ENCODE measurements at places on chromosomes 6 and 20.

GRCh38 chr6:144264270-144265060 is 20.7 kb upstream of the UTRN start:
- no peak for DNase-seq

DNA sequence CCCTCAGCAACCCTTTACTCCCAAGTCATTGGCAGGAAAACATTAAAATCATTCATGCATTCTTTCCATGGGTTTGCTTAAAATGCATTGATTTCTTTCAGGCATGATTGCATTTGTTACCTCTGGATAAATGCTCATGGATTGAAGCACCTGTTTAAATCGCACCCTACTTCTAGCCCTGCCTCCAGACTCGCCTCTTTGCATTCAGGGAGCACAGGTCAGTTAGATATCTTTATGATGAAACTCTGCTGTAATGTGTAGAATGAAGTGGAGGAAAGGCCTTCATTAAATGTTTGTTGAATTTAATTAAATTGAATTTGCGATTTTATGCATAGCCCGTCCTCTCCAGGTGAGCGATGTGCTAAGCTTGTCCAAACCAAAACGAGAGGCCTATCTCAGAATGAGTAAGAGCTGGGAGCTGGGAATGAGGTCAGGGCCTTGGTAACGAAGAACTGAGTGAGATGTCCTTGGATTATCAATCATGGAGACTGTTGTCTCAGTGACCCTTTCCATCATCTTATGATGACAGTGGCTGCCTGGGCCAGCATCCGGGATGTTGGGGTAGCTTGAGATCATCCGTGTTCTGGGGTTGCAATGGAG is 210.1 kb downstream of the SYNDIG1 start:
- no peak for DNase-seq

DNA sequence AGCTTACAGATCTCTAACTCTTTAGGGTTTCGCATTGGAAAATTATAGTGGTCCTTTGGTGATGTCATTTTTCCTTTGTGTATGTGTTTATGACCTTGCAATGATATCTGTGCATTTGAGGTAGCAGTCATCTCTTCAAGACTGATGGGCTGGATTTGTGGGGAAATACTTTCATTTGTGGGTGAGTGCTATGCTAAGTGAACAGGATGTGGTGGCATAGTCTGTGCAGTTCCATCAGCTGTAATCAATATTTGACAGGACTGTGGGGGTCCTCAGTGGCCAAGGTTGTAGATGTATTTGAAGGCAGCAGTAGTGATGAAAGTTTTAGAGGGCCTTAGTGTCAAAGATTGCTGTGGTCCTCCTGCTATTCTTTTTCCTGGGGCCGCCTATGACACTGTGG is 79.5 kb downstream of the CYP39A1 start:
- no peak for DNase-seq

DNA sequence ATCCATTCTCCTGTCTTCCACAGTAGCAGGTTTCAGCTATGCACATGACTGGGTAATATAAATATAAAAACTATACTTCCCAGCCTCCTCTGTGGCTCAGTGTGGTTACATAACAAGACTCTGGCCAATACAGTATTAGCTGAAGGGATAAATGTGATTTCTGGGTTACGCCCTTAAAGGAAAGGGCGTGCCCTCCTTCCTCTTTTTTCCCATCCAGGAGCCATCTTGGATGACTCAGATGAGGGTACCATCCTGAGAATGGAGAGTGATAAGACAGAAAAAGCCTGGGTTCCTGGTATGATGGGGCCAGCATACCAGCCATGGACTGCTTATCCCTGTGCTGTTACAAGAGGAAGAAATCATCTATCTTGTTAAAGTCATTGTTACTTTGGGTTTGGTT is 123.3 kb downstream of the NFATC2 start:
- DNase-seq, result no peak

DNA sequence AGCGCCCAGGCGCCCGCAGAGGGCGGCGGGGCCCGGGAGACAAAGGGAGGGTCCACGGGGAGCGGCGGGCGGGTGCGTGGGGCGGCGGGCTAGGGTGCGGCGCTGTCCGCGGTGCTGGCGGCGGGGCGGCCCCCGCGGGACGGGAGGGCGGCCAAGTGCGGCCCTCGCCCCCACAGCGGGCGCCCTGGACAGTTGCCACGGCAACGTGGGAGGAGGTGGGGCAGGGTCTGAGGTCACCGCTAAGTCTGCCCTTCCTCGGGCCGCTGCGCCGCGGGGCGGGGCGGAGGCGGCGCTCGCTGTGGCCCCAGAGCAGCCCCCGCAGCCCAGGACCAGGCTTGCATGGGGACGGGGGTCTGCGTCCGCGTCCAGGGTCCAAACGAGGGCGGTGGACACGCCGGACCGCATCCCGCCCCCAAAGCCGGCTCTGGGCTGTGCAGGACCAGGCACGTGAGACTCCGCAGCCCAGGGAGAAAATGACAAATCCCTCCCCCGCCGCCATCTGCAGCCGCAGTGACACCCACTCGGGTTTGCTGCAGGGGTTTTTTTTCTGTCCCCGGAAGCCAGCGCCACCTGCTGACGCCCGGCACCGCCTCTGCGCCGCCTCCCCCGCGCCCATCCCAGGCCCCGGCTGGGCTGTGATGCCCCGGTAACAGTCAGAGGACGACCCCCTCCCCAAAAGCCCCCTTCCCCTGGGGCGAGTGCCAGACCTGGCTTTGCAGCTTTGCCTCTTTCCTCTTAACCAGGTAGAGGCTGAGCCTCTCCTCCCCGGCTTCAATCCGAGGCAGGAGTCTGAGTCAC is 36.8 kb downstream of the YTHDF1 start:
- DNase-seq, result no peak

DNA sequence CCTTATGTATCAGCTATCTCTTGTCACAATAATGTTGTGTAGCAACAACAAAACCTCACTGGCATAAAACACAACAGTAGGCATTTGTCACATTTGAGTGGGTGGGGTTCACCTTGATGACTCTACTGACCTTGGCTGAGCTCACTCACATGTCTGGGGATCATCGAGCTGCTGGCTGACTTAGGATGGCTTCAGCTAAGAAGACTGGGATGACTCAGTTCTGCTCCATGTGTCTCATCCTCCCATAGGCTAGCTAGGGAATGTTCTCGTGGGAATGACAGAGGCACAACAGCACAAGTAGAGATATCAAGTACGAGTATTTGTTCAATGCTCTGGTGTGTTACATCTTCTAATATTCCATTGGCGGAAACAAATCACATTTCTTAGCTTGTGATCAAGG is 167.9 kb downstream of the PLCB1 start:
- DNase-seq, result no peak
